Trophoblast cell (in vitro differentiated cells and primary cell): ENCODE measurements at places on chromosomes 11 and 22.

- DNase-seq: no peak
Measured at GRCh38 chr11:34155057-34155756, 49.8 kb downstream of the NAT10 start.

DNA sequence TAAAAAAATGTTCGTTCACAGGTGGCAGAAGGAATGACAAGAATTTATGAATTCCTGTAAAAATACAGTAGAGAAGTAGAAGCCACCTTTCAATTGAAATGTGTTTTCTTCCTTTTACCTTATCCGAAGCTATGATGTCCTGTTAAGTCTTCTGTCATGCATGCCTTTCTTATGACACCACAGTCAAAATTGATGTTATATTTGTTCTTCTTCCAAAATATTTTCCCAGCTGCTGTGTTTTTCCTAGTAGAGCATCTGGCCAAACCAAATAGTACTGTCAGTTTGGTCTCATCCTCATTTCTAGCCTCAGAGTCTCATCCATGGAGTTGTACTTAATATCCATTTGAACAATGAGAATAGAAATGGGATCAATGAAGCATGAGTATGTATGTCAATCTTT, 206.1 kb downstream of the PGR start:
- DNase-seq: peak; percentile 12

DNA sequence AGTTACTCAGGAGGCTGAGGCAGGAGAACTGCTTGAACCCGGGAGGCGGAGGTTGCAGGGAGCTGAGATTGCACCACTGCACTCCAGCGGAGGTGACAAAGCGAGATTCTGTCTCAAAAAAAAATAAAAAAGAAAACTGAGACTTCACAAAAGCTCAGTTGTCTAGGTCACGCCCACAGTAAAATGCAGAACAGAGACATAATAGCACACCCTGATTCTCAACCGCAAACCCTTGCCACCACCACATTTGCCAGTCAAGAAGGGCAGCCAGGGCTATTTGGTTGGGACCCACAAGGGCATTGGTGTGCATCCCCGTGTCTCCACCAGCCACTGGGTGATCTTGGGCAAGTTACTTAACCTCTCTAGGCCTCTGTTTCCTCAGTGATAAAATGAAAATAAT, 25.4 kb downstream of the CREB3L1 start:
- no peak for DNase-seq

DNA sequence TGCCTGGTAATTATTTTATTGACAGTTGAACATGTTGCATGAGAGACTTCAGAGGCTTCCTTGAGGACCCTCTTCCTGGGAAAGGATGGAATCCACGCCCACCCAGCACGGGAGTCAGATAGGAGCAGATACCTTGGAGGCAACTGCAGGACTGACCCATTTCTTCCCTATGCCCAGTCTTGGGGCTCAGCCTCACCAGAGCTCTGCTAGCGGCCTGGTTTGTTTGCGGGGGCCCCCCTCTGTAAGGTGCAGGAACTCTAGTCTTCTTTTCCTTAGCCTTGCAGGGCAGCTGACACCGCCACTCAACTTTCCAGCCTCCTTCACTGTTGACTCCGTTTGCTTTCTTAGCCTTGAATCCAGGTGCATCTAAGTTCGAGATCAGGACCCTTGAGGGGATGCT, 1032.8 kb downstream of the BRD1 start:
- DNase-seq: no peak

DNA sequence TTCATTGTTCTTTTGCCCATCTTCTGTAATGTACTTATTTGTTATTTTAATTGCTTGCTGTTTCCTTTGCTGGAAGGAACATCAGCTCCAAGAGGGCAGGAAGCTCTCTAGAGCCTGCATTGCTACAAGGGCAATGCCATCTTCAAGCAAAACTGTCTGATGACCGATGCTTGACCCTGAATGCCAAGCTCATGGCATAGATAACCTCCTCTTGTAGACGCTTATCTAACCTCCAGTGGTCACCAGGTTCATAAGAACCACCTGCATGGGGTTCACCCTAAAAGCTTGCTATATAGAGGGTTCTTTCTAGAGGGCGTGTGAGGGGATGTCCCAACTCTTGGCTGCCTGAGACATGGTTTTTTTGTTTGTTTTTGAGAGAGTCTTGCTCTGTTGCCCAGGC, 16.5 kb downstream of the FADS3 start:
- DNase-seq: no peak
